Fibroblast of lung (primary cell): ENCODE measurements at places on chromosomes 6 and 20.
A peak's percentile ranks its signal among the peaks of the same experiment; 100 is the strongest.

- DNase-seq, result no peak
Measured at GRCh38 chr6:45256697-45257695, 71.1 kb upstream of the RUNX2 start.

DNA sequence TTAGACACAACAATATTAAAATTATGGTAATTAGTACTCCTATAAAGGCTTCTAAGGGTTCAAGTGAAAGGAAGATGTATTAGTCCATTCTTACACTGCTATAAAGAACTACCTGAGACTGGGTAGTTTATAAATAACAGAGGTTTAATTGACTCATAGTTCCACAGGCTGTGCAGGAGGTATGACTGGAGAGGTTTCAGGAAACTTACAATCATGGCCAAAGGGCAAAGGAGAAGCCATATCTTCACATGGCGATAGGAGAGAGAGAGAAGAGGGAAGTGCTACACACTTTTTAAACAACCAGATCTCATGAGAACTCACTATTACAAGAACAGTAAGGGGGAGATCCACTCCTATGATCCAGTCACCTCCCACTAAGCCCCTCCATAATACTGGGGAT, 52.9 kb downstream of the TINAG start:
- no peak for DNase-seq

- DNase-seq, result no peak
Measured at GRCh38 chr6:123804014-123804786, 535 bp downstream of the NKAIN2 start.

DNA sequence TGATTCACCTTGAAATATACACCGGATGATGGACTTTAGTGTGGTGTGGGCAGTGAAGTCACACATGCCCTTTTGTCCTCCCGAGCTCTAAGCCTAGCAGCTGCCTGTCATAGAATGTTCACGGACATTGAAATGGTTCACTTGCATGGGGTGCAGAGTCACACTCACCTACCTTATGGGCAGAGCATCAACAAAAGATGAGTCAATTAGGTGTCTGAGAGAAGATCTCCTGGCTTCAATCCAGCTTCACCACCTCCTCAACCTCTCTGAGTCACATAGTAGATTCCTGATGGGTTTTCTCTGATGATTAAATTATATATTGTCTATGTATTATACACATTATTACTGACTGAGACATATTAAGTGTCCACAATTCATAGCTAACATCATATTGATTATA, 48.1 kb upstream of the HLA-E start:
- no peak for DNase-seq

GRCh38 chr20:14609328-14610221, 272.2 kb upstream of the FLRT3 start:
- DNase-seq, result no peak

DNA sequence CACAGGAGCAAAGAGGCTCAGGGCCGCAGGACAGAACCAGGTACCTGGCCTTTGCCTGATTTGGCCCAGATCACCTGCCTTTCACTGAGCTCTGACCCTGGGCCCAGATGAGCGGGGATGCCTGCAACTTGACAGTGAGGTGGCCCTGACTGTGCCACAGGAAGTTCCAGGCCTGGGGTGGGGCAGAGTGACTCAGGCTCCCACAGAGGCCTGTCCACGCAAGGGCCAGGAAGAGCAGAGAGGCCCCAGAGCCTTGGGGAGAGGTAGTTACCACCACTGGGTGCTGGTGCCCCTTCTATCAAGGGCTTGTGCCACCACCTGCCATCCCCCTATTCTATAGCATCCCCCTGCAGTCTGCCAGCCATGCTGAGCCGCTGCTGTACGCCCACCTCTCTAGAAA, 4.1 kb upstream of the NOL4L start:
- DNase-seq, result no peak

GRCh38 chr20:22524393-22525015, 59.9 kb downstream of the FOXA2 start:
- no peak for DNase-seq

DNA sequence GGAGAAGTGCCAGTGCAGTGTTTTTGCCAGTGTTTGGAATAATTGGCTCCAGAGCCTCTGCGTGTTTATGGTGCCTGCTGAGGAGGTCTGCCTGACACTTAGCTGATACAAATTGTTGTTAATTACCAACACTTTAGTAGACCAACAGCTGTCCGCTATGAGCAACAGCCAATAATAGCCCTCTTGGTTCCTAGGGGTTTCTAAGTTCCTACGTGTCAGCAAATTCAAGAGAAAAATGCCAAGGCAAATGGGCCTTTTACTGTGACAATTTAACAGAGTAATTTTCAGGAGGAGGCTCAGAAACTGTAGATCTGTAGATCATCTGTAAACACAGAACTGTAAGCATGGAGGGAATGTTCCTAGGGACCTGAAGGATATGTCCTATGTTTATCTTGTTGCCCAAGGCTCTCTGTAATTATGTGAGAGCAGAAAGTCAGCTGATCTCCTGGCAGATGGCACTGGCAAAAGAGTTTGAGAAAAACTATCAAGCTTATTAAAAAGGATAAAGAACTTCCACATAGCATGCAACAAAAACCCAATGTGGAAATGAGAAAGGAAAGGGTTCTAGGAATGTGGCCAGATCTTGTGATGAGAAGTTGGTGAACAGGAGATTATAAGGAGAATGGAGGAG, 157.7 kb downstream of the GJA1 start:
- DNase-seq, result no peak

DNA sequence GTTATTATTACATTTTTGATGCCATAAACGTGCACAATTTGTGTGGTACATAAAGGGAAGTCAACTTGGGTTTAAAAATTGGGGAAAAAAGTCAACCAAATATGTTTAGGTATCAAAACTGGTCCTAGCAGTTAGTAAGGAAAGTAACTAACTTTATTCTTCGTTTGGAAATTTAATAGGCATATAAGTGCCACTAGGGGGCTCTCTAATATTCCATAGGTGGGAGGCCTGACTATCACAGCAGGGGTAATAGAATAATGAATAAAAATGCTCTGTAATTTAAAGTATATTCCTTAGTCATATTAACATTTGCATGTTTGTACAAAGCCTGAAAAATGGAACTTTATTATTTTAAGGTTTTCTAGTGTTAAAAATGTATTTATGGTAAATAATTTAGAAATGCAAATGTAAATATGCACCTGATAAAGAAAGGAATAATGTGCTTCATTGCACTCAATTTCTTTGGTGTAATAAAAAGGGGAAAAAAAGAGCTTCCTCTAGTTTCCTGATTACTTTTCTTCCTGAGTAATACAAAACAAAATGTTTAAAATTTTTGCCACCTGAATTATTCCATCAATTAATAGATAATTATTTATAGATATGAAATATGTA, 125.7 kb upstream of the HDAC2 start:
- peak; percentile 39 for DNase-seq

DNA sequence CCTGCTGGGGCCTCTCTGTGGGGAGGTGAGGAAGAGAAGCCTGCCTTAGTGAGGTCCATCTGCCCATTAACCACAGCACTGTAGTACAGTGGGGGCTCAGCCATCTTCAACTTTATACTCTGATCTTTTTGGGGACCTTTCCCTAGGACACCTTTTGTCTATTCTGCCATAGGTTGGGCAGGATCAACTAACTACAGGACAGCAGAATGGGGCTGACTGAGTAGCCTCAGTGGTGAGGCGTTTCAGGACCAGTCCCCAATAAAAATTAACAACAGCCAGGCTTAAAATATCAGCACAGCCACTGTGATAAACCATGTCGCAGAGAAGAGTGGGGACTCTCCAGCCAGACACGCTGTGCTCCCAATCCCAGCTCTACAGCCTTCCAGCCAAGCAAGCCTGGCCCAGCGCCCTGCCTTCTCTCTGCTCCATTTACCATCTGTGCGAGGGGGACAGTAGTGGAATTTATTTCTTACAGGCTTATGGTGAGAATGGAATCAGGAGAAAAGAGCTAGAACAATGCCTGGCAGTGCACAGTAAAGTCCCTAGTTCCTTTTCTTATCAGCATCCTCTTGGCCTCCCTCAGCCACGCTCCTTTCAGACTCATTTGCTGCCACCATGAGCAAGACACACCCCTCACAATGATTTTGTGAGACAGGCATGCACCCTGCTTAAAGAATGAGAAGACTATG, 75.5 kb downstream of the SLC22A23 start:
- peak; percentile 27 for DNase-seq

- no peak for DNase-seq
Measured at GRCh38 chr6:109979033-109979921, 1.2 kb downstream of the GPR6 start.

- peak; percentile 64 for DNase-seq
Measured at GRCh38 chr20:10209091-10209490, 9.5 kb upstream of the SNAP25 start.

GRCh38 chr6:7878401-7878964, 32.1 kb downstream of the TXNDC5 start:
- no peak for DNase-seq

DNA sequence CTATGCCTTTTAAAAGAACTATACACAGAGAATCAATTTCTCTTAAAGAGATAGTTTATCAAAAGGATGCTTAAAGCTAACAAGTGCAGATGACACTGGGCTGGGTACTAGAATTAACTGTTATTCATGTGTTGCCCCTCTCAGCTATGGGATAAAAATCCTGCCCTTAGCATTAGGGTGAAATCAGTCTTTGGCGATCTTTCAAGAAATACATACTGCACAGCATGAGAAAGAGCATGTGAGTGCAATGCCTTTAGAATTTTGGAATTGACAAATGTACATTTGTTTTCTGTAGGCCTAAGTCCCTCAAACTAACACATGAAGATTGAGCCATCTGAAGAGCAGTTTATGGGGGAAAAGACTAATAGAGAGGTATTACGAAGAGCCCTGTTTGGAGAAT, 115.4 kb downstream of the ZFP64 start:
- peak; percentile 43 for DNase-seq

DNA sequence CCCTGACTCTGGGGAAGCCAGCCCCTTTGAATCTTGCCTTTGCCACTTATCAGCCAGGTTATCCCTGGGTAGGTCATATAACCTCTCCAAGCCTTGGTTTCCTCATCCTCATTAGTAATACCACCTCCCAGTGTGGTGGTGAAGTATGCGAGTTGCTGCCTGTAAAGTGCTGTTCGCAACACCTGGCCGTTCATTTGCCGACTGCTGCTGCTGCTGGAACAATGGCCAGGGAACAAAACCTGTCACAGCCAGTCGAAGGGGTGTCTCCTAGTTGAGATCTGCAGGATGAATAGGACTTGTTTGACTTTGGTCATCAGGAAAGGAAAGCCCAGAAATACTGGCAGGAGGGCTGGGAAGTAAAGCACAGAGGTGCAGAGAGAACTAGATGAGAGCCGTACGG, 6.1 kb downstream of the MANBAL start:
- DNase-seq, result no peak

DNA sequence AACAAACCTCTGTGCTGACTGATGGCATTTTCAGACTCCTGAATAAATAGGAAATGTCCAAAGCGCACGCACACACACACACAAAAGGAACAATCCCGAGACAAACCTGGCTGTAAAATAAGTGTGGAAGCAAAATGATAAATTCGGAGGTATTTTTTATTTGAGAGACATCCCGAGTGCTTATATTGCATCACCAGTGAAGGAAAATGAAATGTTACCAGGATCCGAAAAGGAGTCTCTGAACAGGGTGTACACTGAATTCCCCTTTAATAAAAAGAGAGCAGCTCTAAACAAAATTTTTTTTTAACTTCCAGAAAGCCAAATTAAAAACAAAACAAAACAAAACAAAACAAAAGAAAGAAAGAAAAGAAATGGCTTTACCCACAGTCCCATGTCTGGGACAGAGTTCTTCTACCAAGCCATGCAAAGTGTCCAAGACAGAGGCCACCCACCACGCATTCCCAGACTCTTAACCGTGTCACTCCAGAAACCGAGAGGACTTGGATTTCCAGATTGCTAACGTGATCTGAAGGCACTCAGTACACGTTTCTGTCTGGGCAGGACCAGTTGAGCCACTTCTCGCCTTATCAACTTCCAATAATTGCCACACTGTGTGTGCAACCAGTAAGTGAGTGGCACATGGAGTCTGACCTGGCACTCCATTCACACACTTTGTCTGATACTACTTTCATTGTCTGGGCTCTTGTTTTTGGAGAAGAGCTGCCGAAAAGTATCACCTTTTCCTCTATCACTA, 817 bp downstream of the ME1 start:
- DNase-seq, result peak; percentile 57

GRCh38 chr6:74607934-74608333, 597.9 kb downstream of the COL12A1 start:
- peak; percentile 48 for DNase-seq

DNA sequence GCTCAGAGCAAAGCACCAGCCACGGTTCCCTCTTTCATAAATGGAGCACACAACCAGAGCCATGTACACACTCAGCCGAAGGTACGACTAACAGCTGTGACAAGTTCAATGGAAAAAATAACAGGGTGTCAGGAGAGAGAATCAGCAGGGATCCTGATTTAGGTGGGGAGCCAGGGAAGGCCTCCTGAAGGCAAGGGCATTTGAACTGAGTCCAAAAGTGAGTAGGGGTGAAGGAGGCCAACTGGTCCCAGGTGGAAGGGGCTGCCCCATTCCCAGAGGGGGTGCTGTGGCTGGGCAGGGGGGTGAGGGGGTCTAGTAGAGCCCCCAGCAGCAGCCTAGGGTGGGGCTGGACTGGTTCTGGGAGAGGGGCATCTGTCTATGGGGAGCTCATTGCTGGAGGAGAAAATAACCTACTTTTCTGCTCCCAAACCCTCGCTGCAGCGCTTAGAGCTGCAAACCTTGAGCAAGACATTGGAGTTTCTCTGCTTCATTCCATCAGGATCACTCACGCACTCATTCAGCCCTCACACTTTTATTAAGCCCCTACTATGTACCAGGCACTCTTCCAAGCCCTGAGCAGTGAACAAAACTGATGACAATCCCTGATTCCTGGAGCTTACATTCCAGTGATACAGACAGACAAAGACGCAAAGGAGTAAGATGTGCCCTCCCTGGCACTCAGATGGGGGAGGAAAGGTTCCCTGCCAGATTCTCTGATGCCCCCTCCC, 113.5 kb downstream of the TOX2 start:
- DNase-seq, result no peak

GRCh38 chr6:18053555-18054445, 66.4 kb upstream of the KIF13A start:
- DNase-seq, result no peak

GRCh38 chr20:25514747-25515340, 70.5 kb downstream of the NINL start:
- DNase-seq, result no peak

DNA sequence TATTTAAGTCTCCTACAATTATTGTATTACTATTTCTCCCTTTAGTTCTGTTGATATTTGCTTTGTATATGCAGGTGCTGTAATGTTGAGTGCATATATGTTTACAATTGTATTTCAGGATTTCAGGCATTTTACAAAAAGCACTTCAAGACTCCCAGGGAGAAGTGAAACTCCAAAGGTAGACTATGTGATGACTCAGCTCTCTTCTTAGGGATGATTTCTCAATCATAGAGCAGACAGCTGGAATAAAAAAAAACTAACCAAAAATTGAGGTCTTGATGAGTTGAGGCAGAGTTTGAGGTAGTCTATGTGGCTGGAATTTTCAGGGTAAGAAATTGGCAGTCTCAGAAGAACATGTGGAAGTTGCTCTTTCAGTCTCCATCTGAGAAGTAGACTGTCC, 786.1 kb downstream of the TFAP2A start:
- DNase-seq, result no peak

DNA sequence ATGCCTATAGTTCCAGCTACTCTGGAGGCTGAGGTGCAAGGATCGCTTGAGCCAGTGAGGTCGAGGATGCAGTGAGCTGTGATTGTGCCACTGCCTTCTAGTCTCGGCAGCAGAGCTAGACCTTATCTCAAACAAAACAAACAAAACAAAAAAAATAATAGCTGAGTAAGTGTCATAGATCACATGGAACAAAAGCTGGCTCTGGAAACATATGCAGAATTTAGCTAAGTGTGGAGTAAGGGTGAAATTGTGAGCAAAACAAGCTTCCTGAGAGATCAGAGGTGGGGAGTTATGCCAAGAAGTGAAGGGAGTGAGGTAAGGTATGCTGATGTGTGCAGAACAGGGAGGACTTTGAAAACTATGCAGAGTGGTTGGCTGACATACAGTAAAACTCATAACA, 18.7 kb downstream of the SGK1 start:
- peak; percentile 84 for DNase-seq
